ENCODE measurements at places on chromosomes 16 and 17. TPM values are rescaled to one million over a fixed set of nuclear protein-coding genes. Genes with fewer than 3 reads are reported as not detected.

DNA sequence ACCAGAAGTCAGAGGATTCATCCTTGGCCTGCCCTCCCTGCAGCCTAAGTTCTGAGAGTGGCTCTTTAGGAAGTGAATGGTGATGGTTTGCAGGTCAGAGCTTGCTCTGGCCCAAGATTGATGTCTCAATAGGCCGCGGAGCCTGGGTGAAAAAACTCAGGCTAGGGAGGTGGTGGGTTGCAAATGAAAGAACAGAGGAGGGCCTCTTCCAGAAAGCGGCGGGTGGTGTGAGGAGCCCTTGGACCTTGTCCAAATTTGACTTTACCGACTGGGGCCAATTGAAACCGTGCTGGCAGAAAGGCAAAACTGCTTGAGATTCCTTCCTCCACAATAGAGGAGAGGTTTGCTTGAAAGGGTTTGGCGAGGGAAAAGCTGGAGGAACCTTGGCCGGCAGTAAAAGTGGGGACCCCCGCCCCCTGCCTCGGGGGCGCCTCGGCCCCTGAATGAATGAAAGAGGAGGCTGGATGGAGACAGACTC, 331.3 kb downstream of the SEC14L1 start:
- no peak for DNase-seq

TMEM220 gene
- total RNA-seq: 9.8 TPM

RNF112 gene
- total RNA-seq: 3.5 TPM

SGCA gene
- total RNA-seq: 151 TPM

- DNase-seq: no peak
These were observed 7.1 kb downstream of the ZFHX3 start for GRCh38 chr16:73040735-73041402.

GRCh38 chr17:3512505-3513171, 36.8 kb downstream of the ASPA start:
- DNase-seq: peak; percentile 89

DNA sequence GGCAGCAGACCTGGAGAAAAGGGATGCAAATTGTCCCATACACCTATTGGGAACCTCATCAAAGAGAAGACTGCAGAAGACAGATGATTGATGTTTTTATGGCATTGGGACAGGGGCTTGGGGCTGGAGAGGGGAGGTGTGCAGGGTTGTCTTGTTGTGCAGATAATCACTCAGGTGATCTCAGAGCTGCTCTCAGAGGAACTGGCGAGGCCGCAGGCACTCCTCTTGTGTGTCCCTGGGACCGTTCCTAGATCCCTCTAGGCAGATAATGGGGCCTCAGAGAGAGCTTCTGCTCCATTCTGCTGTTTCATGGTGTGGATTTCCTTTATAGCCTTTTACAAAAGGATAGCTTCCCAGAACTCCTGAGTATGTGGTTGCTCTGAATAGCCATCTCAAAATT, 1.6 kb downstream of the RNF213 start:
- DNase-seq: no peak

ATP6V0A1 gene
- 31.1 TPM for total RNA-seq

ABCC3 gene
- total RNA-seq: 0.68 TPM

- peak; percentile 82 for DNase-seq
These were observed 5.4 kb downstream of the MYO1C start for GRCh38 chr17:1486802-1487695.

DNA sequence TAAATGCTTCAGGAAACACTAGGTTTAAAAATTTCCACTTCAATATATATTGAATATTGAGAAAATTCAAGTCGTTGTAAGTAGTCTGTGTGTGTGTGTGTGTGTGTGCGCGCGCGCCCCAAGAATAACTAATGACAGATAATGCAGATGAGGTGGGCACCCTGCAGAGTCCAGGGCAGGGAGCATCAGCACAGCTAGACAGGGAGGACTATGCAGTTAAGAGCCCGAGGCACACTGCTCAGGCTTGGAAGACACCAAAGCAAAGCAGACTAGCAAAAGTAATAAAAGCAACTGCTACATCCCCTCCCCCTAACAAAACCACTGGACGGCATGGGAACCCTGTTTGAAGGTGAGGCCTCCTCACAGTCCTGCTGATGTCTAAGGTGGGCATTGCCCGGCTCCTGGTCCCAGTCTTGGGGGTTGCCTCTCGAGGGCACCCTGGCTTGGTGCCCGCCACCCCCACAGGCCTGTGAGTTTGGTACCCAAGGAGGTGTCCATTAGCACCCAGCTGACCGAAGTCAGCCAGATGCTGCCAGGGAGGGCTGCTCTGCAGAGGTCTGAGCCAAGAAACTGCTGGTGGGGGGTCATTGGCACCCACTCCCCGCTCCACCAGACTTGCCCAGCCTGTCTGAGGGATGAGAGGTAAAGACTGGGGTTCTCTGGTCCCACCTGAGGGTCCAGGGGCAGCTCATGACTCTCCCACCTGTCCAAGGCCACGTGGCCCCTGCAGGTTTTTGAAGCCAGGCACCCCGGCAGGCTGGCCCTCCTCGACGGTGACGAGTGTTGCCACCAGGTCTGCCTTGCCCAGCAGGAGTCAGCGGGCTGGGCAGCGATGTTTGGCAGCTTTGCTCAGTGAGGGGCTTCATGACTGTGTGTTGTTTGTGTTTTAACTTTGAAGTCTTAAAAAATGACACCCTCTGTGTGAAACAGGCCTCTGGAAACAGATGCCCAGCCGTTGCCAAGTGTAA, 18.7 kb downstream of the LRRC75A start:
- DNase-seq: no peak

DNA sequence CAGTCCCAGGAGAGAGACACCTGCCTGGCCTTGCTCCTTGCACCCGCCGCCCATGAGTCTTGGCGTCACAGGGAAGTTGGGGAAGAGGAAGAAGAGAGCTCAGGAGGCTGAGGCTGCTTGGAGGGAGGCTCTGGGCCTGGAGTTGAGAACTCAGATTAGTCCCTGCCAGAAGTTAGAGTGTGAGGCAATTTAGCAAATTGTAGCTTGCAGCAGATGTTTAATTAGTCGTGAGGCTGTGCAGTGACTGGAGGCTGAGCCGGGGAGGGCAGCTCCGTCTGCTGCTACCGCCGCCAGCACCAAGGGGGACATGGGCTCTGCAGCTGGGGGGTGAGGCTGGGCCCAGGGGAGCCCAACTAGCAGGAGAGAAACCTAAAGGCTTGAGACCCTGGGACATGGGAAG, 738.3 kb upstream of the EEF2KMT start:
- no peak for DNase-seq

DNA sequence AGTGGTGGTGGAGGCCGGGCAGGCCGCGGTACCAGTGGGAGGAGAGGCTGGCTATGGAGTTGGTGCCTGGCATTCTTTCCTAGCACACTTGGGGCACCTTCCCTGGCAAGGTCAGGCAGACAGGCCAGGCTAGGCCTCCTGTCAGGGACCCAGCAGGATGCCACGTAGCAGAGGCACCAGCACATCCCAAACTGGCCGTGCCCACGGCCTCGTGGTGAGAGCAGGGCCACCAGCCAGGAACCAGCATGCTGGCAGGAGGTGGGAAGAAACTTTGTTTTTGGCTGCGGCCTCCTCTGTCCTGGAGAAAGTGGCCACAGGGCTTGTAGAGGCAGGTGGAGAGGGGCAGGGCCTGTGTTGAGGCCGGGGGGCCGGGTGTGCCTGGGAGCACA, 57.6 kb upstream of the CBFA2T3 start:
- peak; percentile 40 for DNase-seq

DNA sequence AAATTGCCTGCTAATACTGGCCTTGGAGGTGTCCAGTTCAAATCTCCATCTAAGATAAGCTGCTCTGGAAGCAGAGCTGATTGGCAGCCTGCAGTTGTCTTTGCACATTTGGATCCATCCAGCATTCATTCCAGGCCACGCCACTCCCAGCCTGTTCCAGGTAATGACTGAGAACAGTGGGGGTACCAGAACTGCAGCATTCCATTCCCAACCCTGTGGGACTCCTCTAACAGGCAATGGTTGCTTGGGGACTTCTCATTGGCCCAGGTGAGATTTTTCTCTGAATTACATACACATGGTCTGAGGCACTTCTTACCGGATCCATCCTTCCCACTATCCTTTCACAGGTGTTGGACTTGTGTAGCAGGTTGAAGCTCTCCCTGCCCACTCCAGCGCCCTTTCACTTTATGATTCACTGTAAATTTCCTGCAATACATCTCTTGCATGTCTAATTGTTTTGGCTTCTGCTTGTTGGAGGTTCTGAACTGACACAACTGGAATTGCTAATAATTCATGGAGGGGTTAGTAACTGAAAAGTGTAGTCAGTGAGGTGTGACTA, 206.1 kb upstream of the ZFHX3 start:
- DNase-seq: no peak

HSD11B2 gene
- total RNA-seq: 0.81 TPM

GRCh38 chr16:51951668-51952298, 595.2 kb downstream of the TOX3 start:
- DNase-seq: no peak

C17orf78 gene
- total RNA-seq: not detected

- DNase-seq: no peak
These were observed 429.8 kb downstream of the MAF start for GRCh38 chr16:79170555-79171246.

- no peak for DNase-seq
These were observed 61.2 kb upstream of the ABCC11 start for GRCh38 chr16:48308535-48308934.

GRCh38 chr16:72711823-72712222, 336.1 kb downstream of the ZFHX3 start:
- no peak for DNase-seq

DNA sequence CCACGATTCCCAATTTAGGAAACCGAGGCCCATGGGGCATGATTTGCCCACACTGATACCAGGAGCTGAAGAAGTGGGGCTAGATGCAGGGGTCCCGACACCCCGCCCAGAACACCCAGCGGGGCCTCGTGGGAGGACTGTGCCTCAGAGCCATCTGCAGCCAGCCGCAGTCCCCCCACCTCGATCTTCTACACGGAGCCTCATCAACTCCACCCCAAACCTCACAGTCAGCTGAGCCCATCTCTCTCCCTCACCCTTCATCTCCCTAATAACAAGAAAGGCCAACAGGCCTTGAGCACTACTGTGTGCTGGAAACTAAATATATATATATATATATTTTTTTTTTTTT, 4.2 kb downstream of the ITGAE start:
- DNase-seq: no peak

KRT14 gene
- not detected for total RNA-seq

GRCh38 chr16:84839956-84840355, 20.2 kb downstream of the CRISPLD2 start:
- DNase-seq: no peak

TRPV3 gene
- 0.84 TPM for total RNA-seq

DNA sequence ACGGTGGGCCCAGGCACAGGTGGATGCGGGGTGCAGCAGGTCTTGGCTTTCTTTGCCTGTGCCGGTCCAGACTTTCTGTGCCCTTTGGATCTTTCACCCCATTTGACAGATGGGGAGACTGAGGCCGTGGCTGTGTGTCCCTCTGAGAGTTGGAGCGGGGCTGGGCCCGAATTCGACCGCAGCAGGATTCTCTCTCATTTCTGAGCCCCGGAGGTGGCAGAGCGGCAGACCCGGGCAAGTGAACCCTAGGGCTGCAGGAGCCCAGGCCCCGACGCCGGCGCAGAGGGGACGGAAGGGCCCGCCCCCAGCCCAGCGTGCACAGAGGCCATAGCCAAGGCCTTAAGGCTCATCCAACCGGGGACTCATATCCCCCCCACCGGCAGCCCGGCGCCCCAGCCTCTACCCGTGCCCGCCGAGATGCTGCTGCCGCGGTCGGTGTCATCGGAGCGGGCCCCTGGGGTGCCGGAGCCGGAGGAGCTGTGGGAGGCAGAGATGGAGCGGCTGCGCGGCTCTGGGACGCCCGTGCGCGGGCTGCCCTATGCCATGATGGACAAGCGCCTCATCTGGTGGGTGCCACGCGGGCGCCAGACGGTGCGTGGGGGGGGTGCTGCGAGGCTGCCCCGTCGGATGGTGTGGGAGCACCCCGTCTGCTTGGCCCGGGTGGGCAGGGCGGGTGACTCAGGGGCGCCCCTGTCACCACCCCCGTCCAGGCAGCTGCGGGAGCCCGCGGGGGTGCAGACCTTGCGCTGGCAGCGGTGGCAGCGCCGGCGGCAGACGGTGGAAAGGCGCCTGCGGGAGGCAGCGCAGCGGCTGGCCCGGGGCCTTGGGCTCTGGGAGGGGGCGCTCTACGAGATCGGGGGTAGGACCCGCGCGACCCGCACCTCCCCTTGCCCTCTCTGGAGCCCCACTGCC, 857 bp downstream of the TMC8 start:
- peak; percentile 74 for DNase-seq

DNA sequence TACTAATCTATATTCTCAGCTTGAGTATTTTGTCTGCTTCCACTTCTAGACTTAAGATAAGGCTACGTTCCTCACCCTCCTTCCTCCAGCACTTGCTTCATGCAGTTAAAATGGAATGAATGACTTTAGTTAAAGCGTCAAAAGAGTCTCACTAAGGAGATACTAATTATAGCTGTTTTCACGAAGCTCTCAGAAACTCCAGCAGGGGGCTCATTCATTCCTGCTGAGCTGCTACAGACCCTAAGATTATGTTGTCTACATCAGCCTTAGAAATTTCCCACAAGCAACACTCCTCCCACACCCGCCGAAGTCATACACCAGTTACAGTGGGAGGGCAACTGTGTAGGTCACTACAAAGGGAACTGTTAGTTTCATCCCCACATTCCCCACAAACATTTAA, 57.0 kb upstream of the KIFC3 start:
- no peak for DNase-seq

GLIS2 gene
- 16.0 TPM for total RNA-seq

GRCh38 chr16:18979936-18980335, 3.8 kb upstream of the TMC7 start:
- DNase-seq: no peak

DNA sequence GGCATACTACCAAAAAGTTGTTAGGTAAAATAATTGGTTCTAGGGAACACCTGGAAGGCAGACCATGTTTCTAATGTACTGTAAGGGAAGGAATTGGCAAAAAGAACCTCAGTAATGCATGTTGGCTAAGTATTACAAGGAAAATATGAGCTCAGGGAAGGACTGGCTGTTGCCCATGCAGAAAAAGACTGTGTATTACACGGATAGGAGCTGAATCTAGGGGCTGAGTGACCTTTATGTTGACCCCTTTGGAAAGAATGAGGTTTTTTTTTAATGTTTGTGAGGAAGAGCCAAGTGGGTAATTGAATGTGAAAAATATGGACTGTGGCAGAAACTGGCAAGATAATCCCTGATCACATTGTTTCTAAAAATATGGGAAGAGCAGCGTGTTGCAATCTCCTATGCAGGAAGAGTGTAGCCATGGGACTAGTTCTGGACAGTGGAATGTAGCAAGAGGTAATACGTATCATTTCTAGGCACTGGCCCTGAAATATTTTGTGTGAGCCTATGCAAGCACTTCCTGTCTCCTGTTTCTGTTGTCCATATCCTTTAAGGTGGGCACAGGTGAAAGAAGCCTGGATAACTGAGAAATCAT, 95.1 kb upstream of the CNTNAP4 start:
- no peak for DNase-seq
